ENCODE measurements at places on chromosomes 6 and 20.

DNA sequence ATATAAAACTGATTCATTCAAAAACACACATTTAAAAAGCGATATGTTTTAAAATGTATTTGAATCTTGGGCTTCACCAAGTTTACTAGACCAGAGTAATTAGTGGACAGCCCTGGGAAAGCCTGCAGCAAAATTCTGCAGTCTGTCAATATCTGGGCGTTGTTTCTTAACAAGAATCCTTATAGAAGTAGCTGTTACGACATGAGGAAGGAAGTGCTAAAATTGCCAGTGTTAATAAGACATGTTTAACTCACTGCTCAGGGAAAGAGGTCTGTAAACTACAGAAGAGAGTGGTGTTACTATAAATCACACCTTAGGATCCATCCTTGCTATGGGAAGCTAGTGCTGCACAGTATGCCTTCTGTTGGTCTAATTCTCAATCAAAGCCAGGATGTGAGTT lies 120.6 kb downstream of the TBX18 start:
- DNase-seq: no peak

DNA sequence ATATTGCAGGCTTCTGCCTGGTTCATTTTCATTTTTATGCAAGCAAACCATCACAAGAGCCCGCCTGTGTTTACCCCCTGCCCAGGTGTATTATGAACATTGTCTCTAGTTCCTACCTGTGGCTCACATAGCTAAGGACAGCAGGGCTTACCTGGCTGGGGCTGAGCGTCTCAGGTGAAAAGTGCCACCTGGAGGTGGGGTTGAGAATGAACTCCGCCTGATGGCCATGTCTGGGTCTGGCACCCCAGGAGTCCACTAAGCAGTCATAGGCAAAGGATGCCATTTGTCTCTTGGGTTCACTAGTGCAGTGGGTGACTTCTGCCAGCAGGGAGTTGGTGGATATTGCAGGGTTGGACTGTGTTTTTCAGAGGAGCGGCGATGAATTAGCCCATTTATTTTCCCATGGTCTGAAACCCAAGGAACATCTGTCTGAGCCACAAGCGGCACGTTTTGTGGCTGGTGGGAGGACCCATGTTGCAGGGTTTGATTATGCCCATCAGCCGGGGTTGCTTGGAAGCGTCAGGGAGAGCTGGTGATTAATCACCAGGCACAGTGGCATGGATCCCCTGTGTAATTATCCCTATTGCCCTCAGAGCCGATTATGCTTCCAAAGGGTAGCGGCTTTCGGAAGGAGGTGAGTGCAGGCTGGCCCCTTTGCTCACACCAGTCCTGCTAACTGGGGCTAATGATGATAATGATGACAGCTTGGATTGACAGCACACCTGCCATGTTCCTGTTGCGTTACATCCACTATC lies 92.1 kb downstream of the CDH26 start:
- DNase-seq: no peak

DNA sequence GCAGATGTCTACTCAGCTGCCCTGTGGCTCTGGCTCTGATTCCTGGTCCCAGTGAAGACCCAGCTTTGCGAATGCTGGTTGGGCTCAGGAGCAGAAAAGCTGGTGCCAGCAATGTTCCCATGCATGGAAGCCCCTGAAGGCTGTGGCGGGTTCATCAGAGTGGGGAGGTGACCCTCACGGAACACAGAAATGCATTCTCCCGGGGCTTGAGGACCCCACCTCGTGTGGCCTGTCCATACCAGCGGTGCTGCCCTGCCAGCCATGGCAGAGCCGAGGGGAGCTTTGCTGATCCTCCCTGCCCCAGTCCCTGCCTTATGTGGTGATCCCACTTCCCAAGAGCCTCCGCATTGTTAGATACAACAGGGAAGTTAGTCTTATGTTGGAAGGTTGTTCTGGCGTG lies 157.7 kb upstream of the THBS2 start:
- no peak for DNase-seq

DNA sequence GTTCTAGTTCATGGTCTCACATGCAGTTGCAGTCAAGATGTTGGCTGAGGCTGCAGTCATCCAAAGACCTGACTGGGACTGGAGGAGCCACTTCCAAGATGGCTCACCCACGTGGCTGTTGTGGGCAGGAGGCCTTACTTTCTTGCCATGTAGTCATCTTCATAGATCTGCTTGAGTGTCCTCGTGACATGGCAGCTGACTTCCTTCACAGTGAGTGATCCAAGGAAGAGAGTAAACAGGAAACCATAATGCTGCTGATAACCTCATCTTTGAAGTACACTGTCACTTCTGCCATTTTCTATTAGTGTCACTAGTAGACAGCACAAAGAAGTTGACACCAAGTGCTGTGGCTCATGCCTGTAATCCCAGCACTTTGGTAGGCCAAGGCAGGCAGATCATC lies 40.1 kb upstream of the AKIRIN2 start:
- no peak for DNase-seq

GRCh38 chr6:128438393-128438792 lies 82.0 kb downstream of the PTPRK start:
- DNase-seq: no peak

DNA sequence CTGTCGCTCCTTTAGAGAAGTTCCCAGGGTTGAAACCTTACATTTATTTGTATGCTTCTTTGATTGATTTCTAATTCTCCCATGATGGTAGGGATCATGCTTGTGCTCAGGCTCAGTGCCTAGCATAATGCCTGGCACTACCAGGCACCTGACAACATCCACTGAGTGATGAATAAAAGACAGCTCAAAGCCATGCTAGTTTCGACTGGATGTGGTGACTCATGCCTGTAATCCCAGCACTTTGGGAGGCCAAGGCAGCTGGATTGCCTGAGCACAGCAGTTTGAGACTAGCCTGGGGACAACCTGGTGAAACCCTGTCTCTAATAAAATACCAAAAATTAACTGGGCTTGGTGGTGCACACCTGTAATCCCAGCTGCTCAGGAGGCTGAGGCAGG lies 11.6 kb upstream of the CD164 start:
- no peak for DNase-seq

GRCh38 chr20:21607971-21608725 lies 94.3 kb upstream of the NKX2-2 start:
- DNase-seq: no peak

DNA sequence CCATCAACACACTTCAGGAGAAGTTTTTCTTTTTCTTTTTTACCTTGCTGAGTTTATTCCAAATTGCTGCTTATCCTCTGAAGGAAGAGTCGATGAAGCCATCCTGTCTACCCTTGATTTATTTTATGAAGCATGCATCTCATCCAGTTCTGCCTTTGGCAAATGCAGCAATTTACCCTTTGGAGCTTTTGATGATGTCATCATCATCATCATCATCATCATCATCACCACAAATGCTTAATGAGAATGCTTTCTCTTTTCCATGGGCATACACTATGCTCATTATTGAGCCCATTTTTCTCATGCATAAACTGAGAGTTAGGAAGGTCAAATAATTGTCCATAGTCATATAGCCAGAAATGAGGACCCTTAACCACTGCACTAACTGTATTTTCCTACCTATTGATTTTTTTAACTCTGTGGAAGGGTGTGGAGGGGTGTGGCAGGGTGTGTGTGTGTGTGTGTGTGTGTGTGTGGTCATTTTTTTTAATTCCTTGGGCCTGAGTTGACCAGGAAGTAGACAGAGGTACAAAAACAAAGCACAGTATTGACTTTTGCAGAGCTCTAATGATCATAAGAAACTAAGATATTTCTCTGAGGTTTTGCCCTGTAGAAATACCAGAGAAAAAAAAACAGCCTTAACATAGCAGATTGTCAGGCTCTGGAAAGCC lies 82.8 kb downstream of the COL9A1 start:
- DNase-seq: no peak

DNA sequence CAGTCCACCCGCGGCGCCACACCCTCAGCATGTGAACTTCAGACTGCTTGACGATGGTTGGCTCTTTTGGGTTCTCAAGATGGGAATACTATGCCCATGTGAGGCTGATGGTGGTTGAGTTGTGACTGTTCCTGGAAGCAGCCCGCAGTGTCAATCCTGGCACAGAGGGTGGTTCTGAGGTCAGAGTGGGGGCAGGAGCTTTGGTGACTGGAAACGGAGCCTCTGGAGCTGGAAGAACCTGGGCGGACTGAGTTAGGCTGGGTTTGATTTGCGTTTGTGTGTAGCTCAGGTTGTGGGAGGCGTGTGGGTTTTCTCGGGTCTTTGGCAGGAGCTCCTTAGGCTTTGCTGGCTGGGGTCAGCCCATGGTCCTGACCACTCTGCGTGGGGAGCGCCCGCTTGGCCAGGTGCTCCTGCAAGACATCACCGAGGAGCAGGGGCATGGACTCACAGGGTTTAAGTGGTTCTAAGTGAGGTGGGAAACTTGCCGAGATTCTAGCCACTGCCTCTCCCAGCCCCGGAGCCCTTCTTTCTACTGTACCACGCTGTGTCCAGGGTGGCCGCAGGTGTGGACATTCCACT lies 37.3 kb upstream of the SLC22A1 start:
- no peak for DNase-seq

GRCh38 chr20:64099086-64099786 lies 8.1 kb downstream of the NPBWR2 start:
- peak; percentile 47 for DNase-seq

GRCh38 chr6:110708295-110708950 lies 106.8 kb downstream of the CDK19 start:
- no peak for DNase-seq

DNA sequence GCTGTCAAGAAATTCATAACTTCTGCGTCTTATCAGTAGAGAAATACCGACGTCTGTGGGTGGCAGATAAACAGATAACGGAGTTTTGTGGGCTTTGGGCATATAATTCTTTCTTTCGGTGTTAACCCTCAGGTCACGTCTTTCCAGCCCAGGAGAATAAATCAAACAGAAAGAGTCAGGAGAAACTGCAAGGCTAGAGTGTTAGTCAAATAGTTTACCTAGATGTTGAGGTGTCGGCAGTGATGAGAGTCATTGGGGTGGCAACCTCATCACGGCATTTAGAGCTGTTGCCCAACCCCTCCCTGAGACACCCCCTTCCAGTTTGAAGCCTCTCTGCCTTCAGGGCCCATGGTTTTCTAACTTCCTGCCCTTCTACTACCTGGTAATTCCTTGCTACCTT lies 49.5 kb downstream of the ADTRP start:
- DNase-seq: no peak

- no peak for DNase-seq
Observed at GRCh38 chr6:90194371-90194841, 102.2 kb downstream of the BACH2 start.

DNA sequence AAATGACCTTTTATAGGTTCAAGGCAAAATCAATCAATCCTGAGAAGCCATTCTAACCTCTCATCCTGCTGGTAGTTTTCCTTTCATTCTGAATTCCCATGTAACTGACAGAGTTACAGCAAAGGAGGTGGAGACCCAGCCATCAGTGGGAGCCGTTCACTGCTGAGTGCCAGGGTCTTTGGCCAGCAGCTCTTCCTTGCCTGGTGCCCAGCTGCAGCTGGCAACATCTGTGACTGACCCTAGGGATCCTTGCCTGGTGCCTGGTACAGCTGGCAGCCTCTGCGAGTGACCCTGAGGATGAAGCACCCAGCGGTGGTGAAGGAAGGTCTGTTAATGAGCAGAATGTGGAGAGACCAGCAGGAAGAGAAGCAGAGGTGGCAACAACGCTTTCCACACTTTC lies 314.6 kb downstream of the THBS2 start:
- DNase-seq: no peak

- DNase-seq: no peak
Observed at GRCh38 chr20:46063151-46063550, 26.6 kb downstream of the NCOA5 start.

DNA sequence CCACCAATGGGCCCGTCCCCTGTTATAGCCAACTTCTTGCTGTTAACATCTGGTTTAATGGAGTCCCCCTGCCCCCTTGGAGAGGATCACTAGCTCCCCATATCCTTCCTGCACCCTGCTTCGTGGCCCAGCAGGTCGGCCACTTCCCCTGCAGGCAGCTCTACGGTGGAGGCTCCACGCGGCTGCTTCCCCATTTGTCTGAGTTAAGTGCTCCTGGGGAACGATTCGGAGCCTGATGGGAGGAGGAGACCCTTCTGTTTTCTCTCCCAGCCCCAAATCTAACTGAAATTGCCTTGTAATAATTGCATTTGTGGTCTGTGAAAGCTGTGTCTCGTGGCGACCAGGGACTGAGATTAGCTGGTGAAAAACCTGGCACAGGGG lies 74.6 kb downstream of the SULF2 start:
- DNase-seq: no peak

DNA sequence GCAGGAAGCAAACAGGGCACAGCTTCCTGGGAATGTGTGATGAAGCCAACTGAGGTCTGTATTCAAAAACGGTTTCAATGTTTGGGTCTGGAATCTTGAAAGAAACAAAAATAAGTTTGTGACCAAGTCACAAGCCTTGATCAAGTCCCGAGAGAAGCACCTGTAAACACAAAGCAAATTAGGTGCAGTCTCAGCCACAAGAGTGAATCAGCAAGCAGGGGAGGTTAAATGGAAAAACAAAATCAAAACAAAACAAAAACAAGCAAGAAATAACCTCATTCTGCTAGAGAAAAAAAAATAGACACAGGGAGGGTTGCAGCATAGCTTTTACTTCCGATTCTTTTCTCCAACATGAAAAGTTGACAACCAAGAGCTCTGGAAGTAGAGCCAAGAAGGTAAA lies 201.7 kb downstream of the CLIC5 start:
- no peak for DNase-seq

- no peak for DNase-seq
Observed at GRCh38 chr20:61520893-61521460, 268.9 kb downstream of the CDH4 start.

GRCh38 chr6:152461556-152461955 lies 175.6 kb downstream of the SYNE1 start:
- no peak for DNase-seq

GRCh38 chr6:32291543-32291942 lies 67.7 kb upstream of the NOTCH4 start:
- no peak for DNase-seq

DNA sequence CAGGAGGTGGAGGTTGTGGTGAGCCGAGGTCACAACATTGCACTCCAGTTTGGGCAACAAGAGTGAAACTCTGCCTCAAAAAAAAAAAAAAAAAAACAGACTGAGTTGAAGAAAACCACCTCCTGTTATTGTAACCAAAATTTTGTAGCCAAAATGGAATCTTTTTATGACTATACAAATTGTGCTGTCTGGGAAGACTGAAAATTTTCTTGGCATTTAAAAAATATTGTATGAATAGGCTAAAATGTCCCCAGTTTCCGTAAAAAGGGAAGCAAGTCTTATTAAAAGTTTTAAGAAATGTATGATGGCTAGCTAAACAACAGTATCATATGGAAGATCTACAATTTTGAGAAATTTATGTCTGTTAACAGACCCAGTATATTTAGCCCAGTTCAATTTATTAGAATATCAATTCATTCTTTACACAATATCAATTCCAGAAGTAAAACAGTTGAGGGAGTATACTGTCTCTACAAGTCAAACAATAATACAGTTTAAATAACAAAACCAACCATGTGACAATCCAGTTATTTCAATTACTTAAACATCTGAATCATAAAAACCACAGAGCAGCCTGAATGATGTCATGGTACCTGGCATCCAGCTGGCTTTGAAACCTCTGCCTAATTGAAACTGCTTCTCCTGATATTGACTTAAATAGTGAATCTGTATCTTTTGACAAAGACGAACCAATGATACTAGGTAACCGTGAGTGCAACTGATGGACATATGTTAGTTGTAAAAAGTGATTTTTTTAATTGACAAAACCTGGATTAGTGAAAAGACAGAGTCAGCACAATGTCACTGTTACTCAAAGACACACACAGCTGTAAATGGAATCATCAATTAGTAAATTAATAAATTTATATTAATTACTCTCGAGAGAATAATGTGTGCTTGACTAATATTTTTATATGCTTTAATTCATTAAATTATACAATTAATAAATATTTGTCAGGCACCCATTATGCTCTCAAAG lies 166.6 kb upstream of the MARCKS start:
- peak; percentile 8 for DNase-seq

- no peak for DNase-seq
Observed at GRCh38 chr20:17936761-17937732, 31.5 kb downstream of the SNX5 start.
